Bronchial epithelial cell (primary cell): ENCODE measurements at places on chromosomes 3 and 15.

GRCh38 chr15:81097116-81097889, 36.8 kb upstream of the CFAP161 start:
- DNase-seq, result no peak

DNA sequence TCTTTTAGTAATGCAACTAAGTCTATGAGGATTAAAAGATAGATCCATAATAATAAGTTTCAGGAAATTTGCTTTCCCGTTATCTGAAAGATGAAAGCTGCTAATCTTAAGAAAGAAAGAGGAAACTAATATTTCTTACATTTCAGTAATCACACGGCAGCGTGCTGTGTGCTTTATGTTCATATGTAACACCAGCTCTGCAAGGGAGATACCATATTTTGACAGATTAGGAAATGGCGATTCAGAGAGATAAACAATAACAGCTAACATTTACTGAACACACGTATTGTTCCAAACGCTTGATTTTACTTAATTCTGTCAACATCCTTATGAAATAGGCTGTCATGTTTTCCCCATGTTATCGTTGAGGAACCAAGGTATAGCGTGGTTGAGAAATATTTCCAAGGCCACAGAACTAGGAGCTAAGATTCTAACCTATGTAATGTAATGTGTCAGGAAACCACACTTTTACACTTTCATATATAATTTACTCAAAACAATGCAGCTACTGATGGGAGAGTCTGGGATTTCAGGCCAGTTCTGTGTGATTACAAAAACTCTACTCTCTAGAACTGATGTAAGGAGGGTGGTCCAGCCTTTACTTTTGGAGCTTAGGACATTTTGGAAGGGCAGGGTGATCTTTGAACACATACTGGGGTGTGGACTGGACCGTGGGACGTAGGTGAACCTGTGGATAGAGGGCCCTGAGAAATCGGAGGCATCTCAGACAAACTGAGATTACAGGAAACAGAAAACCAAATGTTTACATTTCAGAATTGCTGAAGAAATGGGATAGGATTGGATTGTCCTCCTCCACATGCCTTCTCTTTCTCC, 100.6 kb downstream of the IL1RAP start:
- no peak for DNase-seq

DNA sequence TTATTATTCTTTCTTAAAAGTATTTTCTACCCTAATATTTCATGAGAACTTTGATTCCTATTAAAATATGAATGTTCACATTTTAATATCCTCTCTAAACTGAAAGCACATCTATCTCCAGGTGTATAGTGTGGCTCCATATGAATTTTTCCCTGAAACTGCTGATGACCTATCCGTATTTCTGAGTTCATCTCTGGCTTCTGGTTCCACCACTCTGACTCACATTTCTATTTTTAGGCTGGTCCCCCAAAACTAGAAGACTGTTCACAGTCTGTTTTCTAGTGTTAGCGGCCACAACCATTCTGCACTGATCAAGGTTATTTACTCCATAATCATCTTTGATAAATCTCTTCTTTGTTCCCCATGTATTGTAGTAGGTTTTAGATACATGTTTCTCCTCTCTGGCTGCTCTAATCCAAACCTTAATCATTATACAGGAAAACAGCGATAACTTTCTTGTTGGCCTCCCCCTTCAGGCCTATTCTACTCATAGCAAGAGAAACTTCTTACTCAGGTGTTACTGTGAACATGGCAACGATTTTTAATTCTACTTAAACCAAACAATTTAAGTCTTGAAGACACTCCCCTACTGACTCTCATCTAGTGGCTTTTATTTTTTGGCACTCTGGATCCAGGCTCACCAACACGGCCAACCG, 12.8 kb downstream of the ADPGK start:
- DNase-seq, result no peak

DNA sequence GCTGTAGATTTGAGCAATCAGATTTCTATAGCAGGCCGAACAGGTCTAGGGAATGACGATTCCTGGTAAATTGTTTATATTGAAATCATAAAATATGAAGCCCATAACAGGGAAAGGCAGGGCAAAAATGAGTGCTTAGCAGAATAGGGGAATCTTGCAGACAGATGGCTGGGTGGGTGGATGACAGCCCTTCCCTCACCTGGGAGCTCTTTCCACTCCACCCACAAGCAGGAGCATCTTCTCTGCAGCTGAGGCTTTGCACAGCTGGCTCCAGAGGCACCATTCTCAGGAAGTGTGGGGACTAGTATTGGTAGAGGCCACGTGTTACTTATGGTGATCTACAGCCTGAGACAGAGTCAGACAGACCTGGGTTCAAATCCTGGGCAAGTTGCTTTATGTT, 55.9 kb upstream of the SYN2 start:
- no peak for DNase-seq

DNA sequence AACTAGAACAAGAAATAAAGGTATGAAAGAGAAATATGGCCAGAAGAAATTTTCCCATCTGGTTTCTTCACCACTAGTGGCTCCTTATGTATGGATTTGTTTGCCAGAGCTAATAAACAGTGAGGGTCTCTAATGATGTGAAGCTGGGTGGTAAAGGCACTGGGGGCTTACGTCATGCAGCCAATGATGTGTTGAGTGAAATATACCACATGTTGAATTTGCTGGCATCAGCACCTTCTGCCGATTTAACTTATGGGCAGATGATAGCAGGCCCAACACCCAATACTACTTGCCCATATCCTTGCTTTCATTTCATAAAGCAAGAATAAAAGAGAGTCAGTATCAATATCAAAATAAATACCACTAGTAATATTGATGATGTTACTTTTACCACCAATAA, 133.0 kb downstream of the THRB start:
- no peak for DNase-seq

DNA sequence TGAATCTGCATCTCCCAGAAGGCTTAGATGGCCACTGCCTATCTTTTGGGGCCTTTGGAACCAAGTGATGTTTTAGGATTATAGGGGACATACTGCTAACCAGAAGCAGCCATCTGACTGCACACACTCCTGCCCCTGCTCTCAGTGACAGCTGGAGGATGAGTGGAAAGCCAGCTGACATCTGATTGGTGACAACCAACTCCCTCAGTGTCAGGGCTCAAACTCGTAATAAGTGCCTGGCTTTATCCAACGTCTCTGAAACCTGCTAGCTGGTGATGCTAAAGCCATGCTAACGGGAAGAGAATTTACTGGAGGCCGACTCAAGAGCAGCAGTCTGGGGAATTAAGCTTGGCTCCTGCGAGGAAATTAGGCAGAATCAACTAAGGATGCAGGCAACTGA, 35.1 kb downstream of the KY start:
- no peak for DNase-seq

GRCh38 chr3:147705651-147706051, 296.5 kb downstream of the ZIC1 start:
- DNase-seq, result no peak

GRCh38 chr3:37606472-37606871, 255.2 kb upstream of the CTDSPL start:
- no peak for DNase-seq

DNA sequence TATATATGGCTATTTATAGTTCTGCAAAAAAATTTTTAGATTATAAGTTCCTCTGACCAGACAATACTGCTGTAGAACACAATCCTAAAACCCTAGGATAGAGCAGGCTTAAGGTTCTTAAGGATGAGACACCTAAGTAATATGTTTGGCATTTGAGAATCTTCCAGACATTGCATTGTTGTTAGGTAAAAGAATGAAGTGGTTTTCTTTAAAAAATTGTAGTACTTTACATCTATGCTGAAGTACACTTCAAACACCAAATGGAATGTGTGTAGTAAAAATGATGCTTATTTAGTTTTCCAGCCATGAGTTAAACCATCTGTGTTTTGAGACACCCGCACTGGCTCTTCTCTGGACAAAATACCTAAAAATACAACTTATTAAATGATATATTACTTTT, 857.7 kb downstream of the OTOL1 start:
- no peak for DNase-seq

- no peak for DNase-seq
Observed at GRCh38 chr3:150734795-150735119, 28.2 kb downstream of the SIAH2 start.

DNA sequence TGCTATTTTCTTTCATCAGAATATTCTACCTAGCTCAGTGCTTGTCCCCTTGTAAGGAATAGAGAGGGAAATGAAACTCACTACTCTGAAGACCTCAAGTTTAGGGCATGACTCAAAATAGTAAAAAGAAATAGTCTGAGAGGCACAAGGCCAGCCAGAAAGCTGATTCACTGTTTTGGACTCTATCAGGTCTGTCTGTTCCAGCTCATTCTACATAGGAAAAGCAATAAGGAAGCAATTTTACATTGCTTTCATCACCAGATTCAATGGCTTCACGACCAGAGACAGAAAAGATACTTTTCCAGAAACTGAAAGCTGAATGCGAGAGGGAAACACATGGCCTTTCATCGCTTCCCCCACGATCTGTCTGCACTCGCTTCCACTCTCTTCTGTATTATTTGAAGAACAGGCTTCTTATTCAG, 276.0 kb downstream of the GBE1 start:
- DNase-seq, result peak; percentile 50

DNA sequence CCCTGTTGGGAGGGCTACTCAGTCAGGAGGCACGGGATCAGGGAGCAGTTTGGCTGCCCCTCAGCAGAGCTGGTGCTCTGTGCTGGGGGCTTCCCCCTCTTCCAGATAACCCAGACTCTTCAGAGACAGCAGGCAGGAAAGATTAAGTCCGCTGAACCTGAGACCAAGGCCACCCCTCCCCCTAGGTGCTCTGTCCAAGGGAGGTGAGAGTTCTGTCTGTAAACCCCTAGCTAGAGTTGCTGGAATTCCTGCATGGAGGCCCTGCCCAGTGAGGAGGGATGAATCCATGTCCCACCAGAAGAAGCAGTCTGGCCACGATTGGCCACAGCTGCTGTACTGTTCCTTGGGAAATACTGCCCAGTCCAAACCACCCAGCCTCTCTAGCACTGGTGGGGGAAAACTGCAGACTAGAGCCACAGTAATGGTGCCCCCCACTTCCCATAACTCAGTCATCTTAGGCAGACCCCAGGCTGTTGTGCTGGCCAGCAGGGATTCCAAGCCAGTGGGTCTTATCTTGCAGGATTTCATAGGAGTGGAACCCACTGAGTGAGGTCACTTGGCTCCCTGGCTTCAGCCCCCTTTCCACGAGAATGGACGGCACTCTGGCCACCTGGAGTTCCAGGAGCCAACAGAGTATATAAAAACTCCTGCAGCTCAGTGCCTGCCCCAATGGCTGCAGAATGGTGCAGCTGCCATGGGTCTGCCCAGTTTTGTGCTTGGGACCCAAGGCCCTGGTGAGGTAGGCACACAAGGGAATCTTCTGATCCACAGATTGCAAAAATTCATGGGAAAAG, 42.9 kb downstream of the NPAP1 start:
- DNase-seq, result no peak

DNA sequence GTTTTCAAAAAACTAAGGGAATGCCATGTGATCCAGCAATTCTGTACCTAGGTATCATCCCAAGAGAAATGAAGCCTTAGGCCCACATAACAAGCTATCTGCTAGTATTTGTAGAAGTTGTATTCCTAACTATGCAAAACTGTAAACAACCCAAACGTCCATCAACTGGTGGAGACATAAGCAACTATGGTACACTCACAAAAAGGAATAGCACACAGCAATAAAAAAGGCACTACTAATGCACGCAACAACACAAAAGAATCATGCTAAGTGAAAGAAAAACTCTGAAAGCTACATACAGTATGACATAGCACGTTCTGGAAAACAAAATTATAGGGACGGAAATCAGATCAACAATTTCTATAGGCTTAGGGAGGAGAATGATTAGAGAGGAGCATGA, 15.3 kb downstream of the USP50 start:
- no peak for DNase-seq

- DNase-seq, result no peak
Observed at GRCh38 chr3:59608356-59608755, 558.5 kb upstream of the CFAP20DC start.

DNA sequence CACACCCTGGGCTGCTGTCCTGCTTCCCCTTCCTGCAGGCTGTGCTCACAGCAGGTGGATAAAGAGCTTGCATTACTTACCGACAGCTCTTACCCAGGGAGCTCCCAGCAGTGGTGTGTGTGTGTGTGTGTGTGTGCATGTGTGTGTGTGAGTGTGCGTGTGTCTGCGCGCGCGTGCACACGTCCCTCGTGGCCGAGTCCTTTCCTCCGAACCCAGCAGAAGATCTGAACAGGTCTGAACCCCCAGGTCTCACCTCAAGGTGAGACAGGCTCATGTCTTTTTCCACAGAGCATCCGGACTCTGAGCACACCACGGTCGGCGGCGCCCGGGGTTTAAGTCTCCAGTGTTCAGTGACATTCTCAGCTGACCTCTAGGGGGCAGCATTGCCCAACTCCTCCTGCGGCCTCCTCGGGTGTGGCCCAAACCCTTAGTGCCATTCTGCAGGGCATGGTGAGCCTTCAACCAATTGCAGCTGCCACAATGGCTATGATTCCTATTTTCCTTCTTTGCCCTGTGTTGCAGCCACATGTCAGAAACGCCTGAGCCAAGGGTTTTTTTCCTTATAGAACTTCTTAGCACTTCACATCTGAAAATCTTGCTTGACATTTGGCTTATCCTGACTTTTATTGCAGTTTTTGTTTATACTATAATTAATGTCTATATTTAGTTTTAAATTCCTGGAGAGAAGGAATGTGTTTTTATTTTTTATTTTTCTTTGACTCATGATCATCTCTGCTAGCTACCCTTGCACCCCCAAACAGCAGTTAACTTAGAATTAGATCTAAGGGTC, 64.1 kb upstream of the KLHL25 start:
- DNase-seq, result peak; percentile 53

DNA sequence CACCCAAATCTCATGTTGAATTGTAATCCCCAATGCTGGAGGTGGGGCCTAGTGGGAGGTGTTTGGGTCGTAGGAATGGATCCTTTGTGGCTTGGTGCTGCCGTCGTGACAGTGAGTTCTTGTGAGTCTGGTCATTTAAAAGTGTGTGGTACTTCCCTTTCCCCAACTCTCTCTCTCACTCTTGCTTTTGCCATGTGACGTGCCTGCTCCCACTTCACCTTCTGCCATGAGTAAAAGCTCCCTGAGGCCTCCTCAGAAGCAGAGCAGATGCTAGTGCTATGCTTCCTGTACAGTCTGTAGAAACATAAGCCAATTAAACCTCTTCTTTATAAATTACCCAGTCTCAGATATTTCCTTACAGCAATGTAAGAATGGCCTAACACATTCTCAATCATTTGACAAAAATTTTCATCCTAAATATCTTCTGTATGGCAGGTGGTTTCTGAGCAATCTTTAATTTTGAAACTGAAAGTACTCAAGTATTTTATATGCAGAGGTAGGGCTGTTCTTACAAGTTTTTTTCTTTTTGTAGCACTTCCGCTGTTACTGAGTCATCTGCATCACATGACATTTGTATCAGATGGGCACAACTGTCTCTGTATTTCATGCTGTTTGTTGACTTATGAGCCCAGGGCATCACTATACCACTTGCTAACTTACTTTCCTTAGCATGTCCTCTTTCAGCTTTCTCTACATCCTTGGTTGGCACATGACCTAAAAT, 8.8 kb downstream of the RPL39L start:
- peak; percentile 83 for DNase-seq

- no peak for DNase-seq
Observed at GRCh38 chr3:123750209-123750608, 133.9 kb downstream of the MYLK start.
